ENCODE measurements at places on chromosomes 7 and 10.
A peak's percentile ranks its signal among the peaks of the same experiment; 100 is the strongest.

DNA sequence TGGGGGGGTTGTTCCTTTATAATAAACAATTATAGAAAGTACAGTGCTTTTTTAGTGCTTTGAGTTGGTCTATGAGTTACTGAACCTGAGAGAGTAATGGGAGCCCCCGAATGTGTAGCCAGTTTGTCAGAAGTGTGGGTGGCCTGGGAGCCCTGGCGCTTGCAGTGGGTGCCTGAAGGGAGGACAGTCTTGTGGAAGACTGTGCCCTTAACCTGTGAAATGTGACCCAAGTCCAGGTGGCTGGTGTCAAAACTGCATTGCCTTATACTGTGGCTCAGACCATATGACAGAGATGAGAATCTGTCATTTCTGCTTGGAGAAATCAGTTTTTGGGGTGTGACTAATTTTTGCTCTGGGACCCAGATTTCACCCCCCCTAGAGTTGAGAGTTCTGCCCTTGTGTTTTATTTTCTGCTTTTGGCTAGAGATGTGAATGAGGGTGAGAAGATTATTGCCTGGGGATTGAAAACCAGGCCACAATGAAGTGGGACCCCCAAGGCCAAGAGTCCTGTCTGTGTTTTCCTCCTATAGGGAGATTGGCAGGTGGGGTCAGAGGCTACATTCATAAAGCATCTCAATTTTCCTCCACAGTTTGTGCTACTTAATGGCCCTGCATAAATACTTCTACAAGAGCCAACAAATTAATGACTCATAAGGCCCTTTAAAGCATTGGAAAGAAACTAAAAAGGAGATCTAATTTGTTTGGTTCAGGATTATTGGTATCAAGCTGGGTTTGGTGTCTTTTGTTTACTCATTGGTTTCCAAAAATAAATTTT is 24.1 kb upstream of the CARD11 start:
- H3K27me3 ChIP-seq, result no peaks in the 10 kb centered on the region
- no peaks in the 10 kb centered on the region for H3K36me3 ChIP-seq
- H3K4me3 ChIP-seq, result no peak overlapping the region
- DNase-seq, result no peak

DNA sequence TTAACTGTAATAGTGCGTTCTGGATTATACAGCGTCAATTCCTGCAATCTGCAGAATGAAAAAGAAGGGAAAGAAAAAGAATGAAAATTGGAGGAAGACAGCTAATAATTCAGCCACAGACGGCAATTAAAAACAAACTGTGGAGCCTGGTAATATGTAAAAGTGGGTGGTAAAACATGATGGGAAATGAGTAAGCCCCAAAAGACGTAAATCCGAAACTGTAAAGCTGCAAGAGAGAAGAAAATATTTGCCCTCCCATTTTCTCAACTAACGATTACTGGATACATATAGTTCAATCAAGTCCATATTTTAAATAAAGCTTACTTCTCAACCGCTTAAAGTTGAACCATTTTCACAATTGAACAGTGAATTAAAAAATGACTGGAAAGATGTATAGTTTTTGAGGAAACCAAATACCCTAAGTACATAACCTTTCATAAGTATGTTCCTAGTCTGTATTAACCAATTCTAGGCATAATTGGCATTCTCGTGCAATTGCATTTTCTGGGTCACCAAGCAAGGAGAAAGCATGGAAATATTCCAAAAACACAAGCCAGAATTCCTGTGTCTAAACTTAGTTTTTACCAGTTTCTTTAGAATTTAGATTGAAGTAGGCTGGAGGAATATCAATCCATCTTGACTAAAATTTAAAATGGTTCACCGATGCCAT is 44.8 kb downstream of the MALSU1 start:
- H3K27ac ChIP-seq, result no peak overlapping the region
- H3K4me3 ChIP-seq, result no peak overlapping the region
- no peaks in the 10 kb centered on the region for H3K27me3 ChIP-seq
- DNase-seq, result no peak

GRCh38 chr10:131838966-131839742 is 61.7 kb upstream of the PPP2R2D start:
- peaks cover 3% of the 10 kb centered on the region for H3K27me3 ChIP-seq
- no peaks in the 10 kb centered on the region for H3K4me1 ChIP-seq
- H3K36me3 ChIP-seq, result no peaks in the 10 kb centered on the region
- peak; percentile 38 for DNase-seq
- no peak overlapping the region for H3K4me3 ChIP-seq

GRCh38 chr7:158955932-158956804 is 99.8 kb downstream of the DYNC2I1 start:
- H3K27me3 ChIP-seq, result peaks cover 22% of the 10 kb centered on the region
- DNase-seq, result no peak
- no peaks in the 10 kb centered on the region for H3K4me1 ChIP-seq
- H3K4me3 ChIP-seq, result no peak overlapping the region
- no peak overlapping the region for H3K27ac ChIP-seq

- no peaks in the 10 kb centered on the region for H3K36me3 ChIP-seq
- no peak overlapping the region for H3K27ac ChIP-seq
- no peak for DNase-seq
- no peaks in the 10 kb centered on the region for H3K27me3 ChIP-seq
- no peaks in the 10 kb centered on the region for H3K4me1 ChIP-seq
- no peak overlapping the region for H3K4me3 ChIP-seq
Observed at GRCh38 chr7:122619664-122620063, 79.3 kb downstream of the RNF133 start.

DNA sequence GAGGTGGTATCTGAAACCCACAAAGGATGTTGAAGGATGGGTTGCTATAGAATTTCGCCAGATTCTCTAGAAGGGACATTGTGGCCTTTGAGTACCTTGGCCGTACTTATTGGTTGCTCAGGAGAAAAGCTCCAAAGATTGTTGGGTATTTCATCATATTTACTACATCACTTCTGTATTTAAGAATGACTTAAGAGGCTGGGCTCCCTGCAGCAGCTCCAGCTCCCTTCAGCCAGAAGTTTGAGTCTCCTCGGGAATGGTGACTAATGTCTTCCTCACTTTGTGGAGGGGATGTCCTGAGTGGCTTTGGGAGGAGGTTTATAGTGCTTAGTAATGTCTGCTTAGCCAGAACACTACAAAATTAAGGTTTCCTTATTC is 18.1 kb downstream of the MINDY4 start:
- no peaks in the 10 kb centered on the region for H3K36me3 ChIP-seq
- no peak overlapping the region for H3K27ac ChIP-seq
- H3K27me3 ChIP-seq, result no peaks in the 10 kb centered on the region
- no peak overlapping the region for H3K4me3 ChIP-seq
- H3K4me1 ChIP-seq, result no peaks in the 10 kb centered on the region

- no peaks in the 10 kb centered on the region for H3K4me1 ChIP-seq
- H3K4me3 ChIP-seq, result no peak overlapping the region
- H3K27ac ChIP-seq, result no peak overlapping the region
- H3K36me3 ChIP-seq, result peaks cover 14% of the 10 kb centered on the region
Observed at GRCh38 chr7:140127360-140128127, 49.2 kb downstream of the KDM7A start.

GRCh38 chr10:11886138-11886474 is 63.0 kb downstream of the PROSER2 start:
- peak overlapping the region; percentile 98 for H3K27ac ChIP-seq
- H3K4me3 ChIP-seq, result no peak overlapping the region
- no peak for DNase-seq

- no peak for DNase-seq
- no peaks in the 10 kb centered on the region for H3K36me3 ChIP-seq
Observed at GRCh38 chr7:94050046-94050445, 45.9 kb upstream of the BET1 start.

DNA sequence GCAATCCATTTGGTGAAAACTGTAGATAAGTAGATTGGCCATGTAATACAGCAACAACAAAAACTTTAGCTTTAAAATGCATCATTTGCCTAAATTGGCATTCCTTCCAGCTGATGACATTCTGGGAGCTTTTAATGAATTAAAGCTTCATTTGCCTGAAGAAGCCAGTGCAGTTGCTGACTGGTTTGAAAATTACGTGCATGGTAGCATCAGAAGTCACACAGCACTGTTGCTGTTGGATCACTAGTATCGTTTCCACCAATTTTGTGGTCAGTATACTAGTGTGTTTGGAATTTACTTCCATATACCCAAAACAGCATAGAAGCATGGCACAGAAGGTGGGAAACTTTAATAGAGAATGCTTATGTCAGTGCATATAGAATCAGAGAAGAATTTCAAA is 194.9 kb downstream of the ETV1 start:
- no peak overlapping the region for H3K27ac ChIP-seq
- no peaks in the 10 kb centered on the region for H3K27me3 ChIP-seq
- H3K4me3 ChIP-seq, result no peak overlapping the region
- H3K4me1 ChIP-seq, result no peaks in the 10 kb centered on the region

DNA sequence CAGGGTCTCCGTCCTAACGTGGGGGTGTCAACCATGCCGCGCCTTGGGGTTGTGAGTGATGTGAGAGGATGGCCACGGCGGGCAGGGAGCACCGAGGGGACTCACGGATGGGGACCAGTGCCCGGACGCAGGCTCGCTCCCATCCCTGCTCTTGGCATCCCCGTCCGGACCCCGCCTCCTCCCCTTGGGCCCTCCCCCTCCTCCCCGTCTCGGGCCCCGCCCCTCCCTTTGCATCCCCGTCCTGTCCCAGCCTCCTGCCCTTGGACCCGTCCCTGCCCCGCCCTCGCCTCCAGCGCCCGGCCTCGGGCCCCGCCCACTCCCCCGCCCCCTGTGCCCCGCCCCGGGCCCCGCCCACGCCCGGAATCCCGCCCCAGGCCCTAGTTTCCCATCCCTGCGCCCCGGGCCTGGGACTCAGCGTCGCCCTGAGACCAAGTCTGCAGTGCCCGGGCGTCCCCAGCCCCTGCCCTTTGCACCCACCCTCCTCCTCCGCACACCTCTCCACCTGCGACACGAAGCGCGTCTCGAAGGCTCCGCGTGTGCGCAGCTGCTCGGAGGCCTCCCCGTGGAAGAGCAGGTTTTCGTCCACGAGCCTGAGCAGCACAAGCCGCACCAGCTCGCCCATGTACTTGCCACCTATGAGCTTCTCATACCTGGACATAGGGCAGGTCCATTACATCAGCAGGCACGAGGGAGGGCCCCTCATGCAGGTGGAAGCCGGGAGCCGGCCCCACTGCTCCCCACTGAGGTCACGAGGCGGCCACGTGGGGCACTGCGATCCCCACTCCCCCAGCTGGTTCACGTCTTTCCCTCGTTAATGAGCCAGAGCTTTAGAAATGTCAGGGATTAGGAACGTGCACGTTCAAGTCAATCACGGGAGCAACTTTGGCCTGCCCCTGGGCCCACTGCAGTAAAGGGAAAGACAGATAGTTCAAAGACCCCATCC is 5.1 kb upstream of the MYL7 start:
- no peak overlapping the region for H3K27ac ChIP-seq
- no peaks in the 10 kb centered on the region for H3K4me1 ChIP-seq
- H3K36me3 ChIP-seq, result no peaks in the 10 kb centered on the region
- H3K27me3 ChIP-seq, result no peaks in the 10 kb centered on the region
- no peak for DNase-seq

DNA sequence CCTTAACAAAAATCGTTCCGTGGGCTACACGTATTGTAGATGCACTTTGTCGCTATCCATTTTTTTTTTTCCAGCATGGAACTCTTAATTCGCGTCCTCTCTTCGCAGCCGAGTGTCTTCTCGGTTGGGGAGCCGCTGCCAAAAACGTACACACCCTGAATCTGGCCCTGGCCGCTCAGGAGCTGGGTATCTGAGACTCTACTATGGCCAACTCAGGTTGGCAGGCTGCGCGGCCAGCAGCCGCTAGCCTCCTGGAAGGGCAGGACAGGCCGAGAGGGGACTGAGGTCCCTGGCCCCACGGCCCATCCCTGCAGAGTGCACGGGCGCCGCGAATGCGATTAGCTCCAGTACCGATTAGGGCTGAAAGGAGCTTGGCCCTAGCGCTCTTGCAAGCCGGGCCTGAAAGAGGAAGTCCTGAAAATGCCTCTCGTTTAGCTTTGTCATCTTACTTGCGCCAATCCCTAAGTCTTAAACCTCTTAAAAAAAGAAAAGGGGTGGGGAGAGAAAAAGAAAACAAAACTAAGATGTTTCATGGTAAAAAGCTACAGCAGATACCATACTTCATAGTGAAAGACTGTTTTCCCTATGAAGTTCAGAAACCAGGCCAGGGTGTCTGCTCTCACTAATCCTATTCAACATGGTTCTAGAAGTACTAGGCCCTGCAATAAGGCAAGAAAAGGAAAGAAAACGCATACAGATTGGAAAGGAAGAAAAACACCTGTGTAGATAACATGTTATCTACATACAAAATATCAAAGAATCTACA is 113.2 kb upstream of the RHEB start:
- H3K27me3 ChIP-seq, result no peaks in the 10 kb centered on the region
- H3K27ac ChIP-seq, result peak overlapping the region; percentile 79
- peaks cover 23% of the 10 kb centered on the region for H3K36me3 ChIP-seq
- H3K4me1 ChIP-seq, result peaks cover 40% of the 10 kb centered on the region

- no peaks in the 10 kb centered on the region for H3K36me3 ChIP-seq
- no peak overlapping the region for H3K27ac ChIP-seq
- no peaks in the 10 kb centered on the region for H3K27me3 ChIP-seq
- H3K4me3 ChIP-seq, result no peak overlapping the region
- no peak for DNase-seq
Observed at GRCh38 chr7:158327571-158328180, 259.9 kb downstream of the PTPRN2 start.

GRCh38 chr7:5692112-5692844 is 89.2 kb downstream of the RNF216 start:
- peaks cover 13% of the 10 kb centered on the region for H3K36me3 ChIP-seq
- H3K27ac ChIP-seq, result peak overlapping the region; percentile 93

- no peak overlapping the region for H3K27ac ChIP-seq
- no peak overlapping the region for H3K4me3 ChIP-seq
- DNase-seq, result no peak
- H3K27me3 ChIP-seq, result no peaks in the 10 kb centered on the region
Observed at GRCh38 chr7:21939136-21939857, 6.4 kb downstream of the CDCA7L start.

- H3K4me3 ChIP-seq, result no peak overlapping the region
- no peak overlapping the region for H3K27ac ChIP-seq
- no peaks in the 10 kb centered on the region for H3K27me3 ChIP-seq
- no peaks in the 10 kb centered on the region for H3K36me3 ChIP-seq
- no peak for DNase-seq
- no peaks in the 10 kb centered on the region for H3K4me1 ChIP-seq
Observed at GRCh38 chr10:31782701-31783100, 145.9 kb downstream of the ARHGAP12 start.

GRCh38 chr7:141381794-141382427 is 169.3 kb upstream of the AGK start:
- no peak overlapping the region for H3K27ac ChIP-seq
- H3K36me3 ChIP-seq, result no peaks in the 10 kb centered on the region
- no peak overlapping the region for H3K4me3 ChIP-seq
- H3K4me1 ChIP-seq, result no peaks in the 10 kb centered on the region
- H3K27me3 ChIP-seq, result peaks cover 3% of the 10 kb centered on the region
- no peak for DNase-seq

DNA sequence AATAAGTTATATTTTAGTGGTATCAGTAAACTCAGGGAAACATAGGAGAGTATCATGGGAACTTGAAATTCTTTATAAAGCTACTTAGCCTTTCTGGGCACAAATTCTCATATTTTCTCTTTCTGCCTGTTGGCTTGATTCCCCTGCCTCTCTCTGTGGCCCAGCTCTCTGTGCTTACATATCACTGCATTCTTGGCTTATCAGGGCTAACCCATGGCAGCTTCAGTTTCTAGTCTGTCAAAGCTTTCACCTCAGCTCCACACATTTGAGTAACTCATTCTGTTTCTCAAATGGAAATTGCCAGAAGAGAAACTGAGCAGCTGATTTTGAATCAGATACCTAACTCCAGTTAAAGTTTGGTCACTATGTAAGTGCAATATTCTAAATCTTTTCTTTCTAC is 713.1 kb downstream of the DNAJB9 start:
- no peak overlapping the region for H3K4me3 ChIP-seq
- no peak overlapping the region for H3K27ac ChIP-seq
- H3K36me3 ChIP-seq, result no peaks in the 10 kb centered on the region
- no peaks in the 10 kb centered on the region for H3K4me1 ChIP-seq

Measured in RWPE2 (cell line).